NCI-H2081 (cell line): ENCODE measurements at places on chromosomes 7 and 10.

DNA sequence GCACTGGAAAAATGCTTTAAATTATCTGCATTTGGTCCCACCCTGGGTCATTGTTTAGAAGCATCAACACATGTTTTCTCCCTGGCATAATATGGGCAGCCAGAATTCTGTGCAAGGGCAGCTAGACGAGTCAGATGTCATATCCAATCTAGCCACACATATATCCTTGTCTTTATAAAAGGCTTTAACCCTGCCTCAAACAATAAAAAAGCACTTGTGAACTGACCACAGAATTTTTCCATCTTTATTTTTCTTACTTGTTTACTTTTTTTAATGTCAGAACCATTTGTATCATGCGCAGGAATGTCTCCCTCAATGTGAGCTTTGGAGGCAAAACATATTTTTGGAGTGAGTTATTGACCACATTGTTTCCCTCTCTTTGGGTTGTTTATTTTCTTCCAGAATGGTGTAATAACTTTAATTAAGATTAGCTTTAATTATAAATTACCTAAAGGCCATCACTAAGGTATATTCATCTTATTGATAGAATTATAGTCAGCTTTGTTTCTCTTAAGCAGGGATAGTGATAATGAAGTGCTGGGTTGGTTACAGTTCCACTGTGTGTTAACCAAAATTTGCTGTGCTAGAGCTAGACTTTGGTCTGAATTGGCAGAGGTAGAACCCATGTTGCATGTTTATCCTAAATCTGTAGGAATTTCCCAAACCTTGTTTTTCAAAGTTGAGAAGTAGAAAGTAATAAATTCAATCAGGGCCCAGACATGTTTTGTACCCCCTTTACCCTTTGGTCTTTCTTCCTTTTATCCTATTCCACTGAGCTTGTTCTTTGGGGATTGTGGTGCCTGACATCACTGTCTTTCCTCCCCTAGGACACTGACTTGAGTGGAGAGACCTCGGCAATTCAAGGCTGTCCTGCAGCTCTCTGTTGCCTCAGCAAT is 1078.4 kb downstream of the KCNMA1 start:
- DNase-seq = no peak

DNA sequence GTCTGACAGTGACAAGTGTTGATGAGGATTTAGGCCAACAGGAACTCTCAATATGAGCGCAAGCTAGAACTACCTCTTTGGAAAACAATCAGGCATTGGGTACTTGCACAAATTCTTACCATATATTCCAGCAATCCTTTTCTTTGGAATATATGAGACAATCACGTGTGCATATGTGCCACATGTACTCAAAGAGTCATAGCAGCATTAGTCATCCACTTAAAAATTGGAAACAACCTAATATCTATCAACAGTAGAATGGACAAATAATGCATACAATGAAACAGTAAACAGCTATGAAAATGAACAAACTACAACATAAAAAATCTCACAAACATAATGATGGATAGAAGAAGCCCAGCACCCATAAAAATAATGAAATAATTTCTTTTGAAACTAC is 179.7 kb downstream of the GLI3 start:
- DNase-seq = no peak

- no peak for DNase-seq
These were observed 96.1 kb upstream of the ASAH2 start for GRCh38 chr10:50347394-50347802.

- no peak for DNase-seq
These were observed 215.7 kb downstream of the BAMBI start for GRCh38 chr10:28892818-28893547.

DNA sequence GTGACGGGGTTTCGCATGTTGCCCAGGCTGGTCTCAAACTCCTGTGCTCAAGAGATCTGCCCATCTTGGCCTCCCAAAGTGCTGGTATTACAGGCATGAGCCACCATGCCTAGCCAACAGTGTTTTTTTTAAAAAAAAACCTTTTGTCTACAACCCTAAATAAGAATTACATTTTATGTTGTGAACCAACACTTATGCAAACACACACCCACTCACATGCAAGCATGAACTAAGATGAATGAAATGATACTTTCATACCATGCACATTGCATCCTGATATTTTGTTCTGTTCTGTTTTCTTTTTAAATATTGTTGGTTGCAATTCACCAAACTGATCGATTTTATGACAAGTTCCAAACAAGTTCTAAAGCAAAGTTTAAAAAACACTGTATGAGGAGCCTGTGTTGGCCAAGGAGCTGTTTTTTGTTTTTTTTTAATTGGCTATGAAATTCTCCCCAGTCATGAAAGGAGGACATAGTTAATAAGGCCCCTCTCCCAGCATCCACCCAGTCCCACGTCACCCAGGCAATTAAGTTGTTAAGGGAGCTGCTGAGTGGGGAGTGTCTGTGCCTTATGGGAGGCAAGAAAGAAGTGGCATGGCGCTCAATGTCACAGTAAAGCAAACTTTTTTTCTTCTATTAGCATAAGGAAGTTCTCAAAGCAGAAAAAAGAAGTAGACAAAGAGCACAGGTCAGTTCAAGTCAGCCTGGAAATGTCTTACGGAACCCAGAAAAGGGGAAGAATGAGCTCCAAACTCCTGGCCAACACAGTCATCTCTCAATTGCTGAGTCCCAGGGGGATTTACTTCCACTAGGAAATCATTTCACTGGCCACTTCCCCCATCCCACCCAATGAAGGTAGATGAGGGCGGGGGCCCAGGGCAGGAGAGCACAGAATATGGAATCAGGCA is 50.1 kb downstream of the NOD1 start:
- DNase-seq = no peak
